ENCODE measurements at places on chromosomes 7 and 10.
A peak's percentile ranks its signal among the peaks of the same experiment; 100 is the strongest.

DNA sequence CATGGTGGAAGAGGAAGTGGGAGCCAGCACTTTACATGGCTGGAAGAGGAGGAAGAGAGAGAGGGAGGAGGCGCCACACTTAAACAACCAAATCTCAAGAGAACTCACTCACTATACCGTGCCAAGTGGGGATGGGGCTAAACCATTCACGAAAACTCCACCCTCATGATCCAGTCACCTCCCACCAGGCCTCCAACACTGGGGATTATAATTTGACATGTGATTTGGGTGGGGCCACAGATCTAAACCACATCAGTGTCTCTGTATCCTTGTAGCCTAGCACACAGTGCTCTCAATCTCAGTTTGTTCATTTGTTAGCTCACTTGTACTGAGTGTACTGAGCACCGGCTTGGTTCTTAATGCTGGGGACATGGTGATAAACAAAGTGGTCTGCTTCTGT lies 228.3 kb downstream of the BUB3 start:
- no peak for DNase-seq

DNA sequence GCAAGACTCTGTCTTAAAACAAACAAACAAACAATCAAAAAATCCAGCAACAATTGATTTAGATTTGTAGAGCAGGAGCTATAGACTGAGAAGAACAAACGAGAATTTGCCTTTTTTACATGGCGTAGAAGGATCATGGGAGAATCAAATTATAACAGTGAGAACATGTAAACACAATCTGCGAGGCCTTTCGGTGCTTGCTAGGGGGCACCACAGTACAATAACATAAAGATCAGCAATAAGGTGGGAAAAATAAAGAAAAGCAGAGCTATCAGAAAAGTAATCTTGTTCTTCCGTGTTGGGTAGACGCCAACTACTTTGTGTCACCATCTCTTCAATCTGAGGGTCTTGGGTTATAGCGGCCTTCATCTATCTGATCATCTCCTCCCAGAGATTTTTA lies 82.2 kb downstream of the NOD1 start:
- DNase-seq = no peak

DNA sequence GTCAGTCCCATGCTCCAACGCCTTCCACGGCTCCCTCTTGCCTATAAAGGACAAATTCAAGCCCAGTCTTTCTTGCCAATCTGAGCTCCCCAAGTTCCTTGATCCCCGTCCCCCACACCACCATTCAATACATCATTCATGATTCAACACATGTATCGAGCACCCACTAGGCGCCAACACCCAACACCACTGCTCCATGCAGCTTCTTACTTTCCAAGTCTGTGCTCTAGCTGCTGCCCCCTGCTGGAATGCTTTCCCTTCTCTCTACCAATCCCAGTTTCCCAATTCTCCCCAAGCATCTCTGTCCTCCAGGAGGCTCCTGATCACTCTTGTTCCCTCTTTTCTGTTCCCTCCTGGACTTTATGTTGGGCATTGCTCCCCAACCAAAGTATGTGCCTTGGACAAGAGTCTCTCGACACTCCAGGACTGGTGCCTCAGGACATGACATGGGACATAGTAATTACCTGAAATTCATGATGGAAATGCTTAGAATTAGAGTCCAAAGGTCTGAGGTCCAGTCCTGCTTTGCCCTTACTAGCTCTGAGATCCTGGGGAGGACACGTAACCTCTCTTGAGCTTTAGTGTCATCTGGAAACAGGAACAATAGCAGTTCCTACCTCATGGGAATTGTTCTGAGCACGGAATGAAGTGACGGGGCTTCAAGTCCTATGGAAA lies 172.7 kb downstream of the NEURL1 start:
- no peak for DNase-seq

DNA sequence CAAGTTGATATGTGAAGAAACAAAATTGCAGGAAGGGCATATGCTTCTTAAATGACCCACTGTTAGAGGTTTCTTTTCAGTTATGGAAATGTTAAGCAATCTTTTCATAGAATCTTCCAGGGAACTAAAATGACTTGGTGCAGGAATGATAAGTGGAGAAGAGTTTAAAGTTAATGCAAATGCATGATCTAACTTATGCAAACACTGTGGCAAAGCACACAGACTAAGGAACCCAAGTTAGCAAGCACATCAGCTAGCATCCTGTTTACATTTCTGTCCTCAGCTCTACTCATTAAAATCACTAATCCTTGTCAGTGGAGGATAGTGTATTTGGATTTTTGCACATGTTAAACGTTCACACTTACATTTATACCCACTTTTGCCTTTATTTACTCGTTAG lies 9.3 kb downstream of the CLCN1 start:
- DNase-seq = no peak

DNA sequence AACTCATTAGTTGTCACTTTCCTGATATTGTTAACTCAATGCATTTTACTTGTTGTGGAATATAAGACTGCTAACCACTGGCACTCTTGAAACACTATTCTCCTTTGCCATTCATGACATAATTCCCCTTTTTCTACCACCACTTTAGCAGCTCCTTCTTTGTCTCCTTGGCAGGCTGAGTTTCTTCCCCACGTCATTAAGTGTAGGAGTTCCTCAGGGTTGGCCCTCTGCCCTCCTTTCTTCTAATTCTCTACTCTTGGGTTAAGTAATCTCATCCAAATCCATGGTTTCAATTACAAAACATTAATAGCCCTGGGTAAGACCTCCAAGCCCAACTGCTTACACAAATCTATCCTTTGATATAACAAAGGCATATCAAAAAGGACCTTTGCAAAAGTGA lies 175.1 kb downstream of the HGF start:
- DNase-seq = no peak

DNA sequence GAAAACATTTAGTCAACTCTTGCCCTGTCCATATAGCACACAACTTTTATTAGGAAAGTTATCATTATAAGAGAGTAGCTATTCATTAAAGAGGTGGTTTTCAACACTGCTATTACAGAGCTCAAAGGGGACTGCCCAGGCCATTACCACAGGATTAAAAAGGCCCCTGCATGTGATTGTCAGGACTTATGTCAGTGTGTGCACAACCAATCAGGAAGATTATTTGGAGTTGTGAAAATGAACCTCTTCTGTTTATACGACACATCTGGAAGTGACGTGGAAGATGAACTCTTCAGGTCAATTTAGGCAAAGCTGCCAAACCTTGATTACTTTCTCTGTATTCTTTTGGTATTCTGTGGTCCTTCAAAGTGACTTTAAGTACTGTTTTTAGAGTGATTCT lies 14.7 kb downstream of the CCNY start:
- DNase-seq = no peak

DNA sequence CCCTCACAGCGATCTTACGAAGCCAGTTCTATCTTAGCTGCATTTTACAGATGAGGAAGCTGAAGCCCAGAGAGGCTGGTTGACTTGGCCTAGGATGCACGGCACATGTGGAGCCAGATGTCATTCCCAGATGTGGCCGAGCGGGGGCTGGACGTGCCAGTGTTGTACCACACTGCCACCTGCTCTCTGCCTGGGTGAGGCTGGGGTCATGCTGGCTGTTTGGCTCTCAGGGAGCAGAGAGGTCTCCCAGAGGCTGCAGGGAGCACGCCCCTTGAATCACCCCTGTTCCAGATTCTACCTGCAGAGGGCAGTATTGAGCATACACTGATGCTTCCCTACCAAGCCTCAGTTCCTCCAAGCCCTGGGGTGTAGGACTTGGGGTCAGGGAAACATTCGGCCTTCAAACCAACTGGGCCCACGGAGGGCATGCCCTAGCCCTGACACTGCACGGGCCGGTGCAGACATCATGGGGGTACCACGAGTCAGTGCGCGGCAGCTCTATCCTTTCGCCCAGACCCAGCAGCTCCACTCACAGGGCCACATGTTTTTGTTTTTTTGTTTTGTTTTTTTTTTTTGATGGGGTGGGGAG lies 3.8 kb upstream of the GTF2IRD1 start:
- DNase-seq = peak; percentile 47

- DNase-seq = no peak
Measured at GRCh38 chr10:89095701-89096391, 105.2 kb downstream of the FAS start.

GRCh38 chr10:1114719-1115606 lies 58.8 kb downstream of the WDR37 start:
- peak; percentile 40 for DNase-seq

DNA sequence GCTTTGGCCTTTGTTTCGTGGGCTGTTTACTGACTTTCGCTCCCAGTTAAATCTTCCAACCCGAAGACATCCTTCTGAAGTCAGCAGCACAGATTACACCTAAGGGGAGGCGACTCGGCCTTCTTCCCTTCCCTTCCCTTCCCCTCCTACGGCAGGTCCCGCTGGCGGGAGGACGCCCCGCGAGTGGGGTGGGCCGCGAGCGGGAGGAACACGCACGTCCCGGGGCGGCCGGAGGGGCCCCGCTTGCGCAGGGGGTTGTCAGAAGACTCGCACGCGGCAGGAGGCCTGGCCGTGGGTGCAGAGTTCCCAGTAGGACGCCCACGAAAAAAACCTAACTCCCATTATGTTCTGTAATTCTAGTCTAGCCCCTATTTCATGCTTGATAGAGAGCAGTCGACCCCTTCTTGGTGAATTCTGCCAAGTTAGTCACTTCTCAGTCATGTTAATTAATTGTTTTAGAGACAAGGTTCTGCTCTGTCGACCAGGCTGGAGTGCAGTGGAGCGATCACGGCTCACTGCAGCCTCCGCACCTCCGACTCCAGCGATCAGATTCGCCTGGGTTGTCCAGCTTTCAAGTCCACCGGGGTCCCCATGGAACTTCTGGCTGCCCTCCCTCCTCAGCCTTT lies 19.2 kb upstream of the ZNF32 start:
- DNase-seq = no peak

GRCh38 chr10:62813981-62814380 lies 2.2 kb downstream of the EGR2 start:
- DNase-seq = no peak

GRCh38 chr7:105112440-105113418 lies 98.7 kb downstream of the KMT2E start:
- DNase-seq = no peak

DNA sequence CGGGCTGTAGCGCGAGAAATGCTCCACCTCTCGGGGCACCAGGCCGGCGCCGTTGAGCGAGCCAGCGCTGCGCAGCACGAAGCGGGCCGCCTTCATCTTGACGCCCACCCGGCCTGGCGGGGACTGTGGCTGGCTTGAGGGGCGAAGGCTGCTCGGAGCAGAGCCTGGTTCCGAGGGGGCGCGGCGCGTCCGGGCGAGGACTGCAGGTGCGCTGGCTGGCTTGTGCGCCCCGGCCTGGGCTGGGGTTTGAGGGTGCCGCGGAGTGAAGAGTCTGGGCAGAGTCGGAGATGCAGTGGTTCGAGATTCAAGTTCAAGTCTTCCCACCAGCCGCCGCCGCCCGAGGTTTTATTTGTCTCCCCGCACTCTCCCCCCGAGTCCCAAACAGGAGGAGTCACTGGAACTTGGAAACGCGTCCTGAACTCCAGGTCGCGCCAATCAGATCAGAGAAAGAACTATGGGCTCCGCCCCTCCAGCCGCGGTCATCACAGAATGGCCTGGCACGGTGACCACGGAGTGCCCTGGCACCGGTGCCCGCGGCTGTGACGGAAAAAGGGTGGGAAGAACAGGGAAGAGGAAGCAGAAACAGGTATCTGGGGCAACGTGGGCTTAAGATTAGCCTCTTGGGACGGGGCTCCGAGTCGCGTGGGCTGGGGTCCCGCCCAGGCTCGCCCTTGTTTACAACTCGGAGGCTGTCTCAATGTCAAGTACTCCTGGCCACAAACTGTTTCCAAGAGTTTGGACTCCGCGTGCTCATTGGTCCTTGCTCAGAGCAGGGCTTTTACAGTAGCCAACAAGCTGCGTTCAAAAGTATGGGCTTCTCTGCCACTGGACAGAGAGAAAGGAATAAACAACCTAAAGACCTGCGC lies at the start of gene PDK4:
TSS of gene PDK4 (minus strand) at position 319 of the 866 bp plus-strand sequence. CDS start at position 96, 223 bp downstream.
- DNase-seq = peak; percentile 99

DNA sequence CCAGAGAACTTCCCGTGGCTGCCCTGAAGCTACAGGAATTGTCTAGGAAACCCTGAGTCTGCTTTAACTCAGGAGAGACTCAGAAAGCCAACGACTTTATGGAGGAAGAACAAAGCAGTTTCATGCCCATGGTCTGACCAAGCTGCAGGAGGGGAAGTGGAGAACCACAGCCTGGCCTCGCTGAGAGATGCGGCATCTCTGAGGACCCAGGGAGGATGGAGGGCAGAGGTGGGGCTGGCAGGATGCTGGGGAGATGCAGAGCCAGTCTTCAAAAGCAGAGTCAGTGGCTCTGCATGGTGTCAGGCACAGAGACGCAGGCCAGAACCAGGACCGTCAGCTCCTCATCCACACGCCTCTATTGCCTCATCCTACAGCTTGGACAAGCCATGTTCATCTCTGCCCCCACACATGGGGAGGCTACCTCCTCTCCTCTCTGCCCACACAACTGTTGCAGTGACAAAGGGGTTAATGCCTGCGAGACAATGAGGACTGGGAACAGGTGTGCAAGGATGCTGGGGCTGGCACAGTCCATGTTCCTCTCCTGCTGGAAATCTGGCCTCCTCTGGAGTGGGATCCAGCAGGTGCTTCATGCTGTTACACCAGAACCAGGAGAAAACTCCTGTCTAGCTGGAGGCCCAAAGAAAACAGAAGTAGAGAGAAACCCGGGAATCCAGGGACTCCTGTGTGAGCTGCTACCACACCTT lies 267.0 kb downstream of the PLXNA4 start:
- DNase-seq = no peak

- no peak for DNase-seq
Measured at GRCh38 chr10:132291826-132292225, 15.9 kb downstream of the STK32C start.

GRCh38 chr10:7153750-7154149 lies 257.1 kb downstream of the SFMBT2 start:
- DNase-seq = no peak

GRCh38 chr7:50626286-50626685 lies 61.1 kb upstream of the DDC start:
- no peak for DNase-seq

DNA sequence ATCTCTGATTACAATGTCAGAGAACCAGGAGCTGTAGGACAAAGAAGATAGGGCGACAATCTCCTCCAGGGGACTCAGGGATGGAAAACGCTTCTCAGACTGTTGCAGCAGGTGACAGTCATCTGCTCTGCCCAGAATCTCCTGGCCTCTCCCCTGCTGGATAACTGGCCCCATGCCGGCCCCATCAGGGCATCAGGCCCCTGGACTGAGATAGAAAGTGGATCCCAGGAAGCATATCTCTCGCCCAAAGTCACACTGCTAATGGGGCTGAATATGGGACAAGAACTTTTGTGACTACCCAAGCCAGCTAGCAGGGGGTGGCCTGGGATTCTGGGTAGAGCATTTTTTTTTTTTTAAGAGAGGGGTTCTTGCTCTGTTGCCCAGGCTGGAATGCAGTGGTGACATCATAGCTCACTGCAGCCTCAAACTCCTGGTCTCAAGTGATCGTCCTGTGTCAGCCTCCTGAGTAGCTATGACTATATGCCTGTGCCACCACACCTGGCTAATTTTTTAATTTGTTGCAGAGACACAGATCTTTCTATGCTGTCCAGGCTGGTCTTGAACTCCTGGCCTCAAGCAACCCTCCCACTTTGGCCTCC lies 20.5 kb upstream of the MLXIPL start:
- no peak for DNase-seq

DNA sequence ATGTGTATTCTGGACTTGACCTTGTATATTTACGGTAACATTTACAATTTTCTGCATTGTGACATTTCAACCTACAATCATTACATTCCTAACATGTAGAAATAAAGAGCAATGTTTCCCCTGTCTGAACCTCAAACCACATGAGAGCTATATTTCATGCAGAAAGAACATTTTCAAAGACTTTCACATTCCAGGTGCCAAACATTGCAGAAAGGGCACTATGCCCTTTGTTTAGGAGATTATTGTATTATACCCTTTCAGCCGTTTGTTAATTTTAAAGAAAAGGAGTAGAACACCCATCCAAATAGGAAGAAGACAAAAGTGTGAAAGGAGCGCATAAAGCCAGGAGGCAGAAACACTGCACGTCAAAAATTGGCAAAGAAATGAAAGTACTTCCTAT lies 260.4 kb downstream of the RELN start:
- DNase-seq = no peak

All from lower leg skin (tissue), 4 donors.